ENCODE measurements at places on chromosomes 11 and 22.

GRCh38 chr22:37922191-37922590 lies 16.1 kb downstream of the MICALL1 start:
- DNase-seq, result no peak

- peak; percentile 81 for DNase-seq
Measured at GRCh38 chr11:102226702-102227490, 90.4 kb upstream of the BIRC3 start.

- no peak for DNase-seq
Measured at GRCh38 chr22:28771195-28771791, 1.2 kb upstream of the CCDC117 start.

- peak; percentile 29 for DNase-seq
Measured at GRCh38 chr11:61814247-61814957, 2.4 kb downstream of the FADS1 start.

GRCh38 chr11:18063125-18063524 lies 17.1 kb upstream of the TPH1 start:
- no peak for DNase-seq

GRCh38 chr22:38104084-38104483 lies 6.4 kb downstream of the BAIAP2L2 start:
- DNase-seq, result no peak

DNA sequence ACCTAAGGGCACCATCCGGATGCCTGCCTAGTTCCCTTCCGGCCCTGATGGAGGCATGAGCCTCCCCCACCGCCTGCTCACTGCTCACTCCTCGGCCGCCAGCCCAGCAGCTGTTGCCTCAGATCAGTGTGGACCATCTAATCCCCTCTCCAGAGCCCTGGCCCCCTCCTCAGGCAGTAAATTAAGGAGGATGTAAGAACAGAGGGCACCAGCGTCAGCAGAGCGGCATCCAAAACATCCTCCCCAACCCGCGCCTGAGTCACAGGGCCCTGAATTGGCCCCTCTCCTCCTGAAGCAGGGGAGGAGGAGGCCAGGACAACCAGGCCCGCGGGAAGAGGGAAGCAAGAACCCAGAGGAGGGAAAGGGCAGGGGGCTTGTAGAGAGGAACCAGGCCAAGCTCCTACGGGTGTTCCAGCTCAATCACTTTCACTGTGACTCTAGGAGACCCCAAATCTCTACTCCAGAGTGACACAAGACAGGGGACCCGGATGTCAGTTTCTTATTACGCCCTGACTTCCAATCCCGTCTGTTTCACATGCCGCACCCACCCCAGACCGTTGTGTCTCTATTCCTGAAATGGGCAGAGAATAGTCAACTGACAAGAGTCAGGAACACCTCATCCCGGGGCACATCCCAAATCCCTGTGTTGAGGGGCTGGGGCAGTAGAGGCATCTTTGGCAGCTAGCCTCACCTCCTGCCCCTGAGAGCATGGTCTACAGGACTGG lies 31.3 kb upstream of the MYOD1 start:
- peak; percentile 11 for DNase-seq

- DNase-seq, result peak; percentile 33
Measured at GRCh38 chr11:62459080-62459479, 40.2 kb downstream of the SCGB1A1 start.

- DNase-seq, result peak; percentile 71
Measured at GRCh38 chr11:103923451-103923931, 112.9 kb upstream of the DDI1 start.

- DNase-seq, result no peak
Measured at GRCh38 chr11:64801561-64802369, 1.2 kb downstream of the MAP4K2 start.

- DNase-seq, result no peak
Measured at GRCh38 chr11:60493454-60493853, 876 bp downstream of the MS4A12 start.

GRCh38 chr22:37065180-37065579 lies 13.6 kb downstream of the KCTD17 start:
- no peak for DNase-seq

GRCh38 chr11:84722583-84723108 lies 904.5 kb downstream of the DLG2 start:
- no peak for DNase-seq

DNA sequence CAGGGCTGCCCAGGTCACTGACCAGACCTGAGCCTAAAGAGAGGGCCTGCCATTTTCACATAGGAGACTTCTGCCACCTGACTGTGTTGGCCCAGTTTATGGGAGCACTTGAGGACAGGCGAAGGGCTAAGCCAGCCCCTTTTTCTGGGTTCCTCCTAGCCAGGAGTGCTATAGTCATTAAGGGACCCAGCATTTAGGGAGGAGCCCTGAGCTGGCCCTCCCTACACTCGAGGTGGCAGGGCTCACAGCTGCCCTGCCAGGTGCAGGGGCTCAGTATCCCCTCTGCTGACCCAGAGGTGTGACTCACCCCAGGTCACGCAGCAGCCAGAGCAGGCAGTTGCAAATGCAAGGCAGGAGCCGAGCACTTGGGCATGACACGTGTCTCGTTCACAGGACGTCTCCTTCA lies 86.3 kb upstream of the CRYBB3 start:
- DNase-seq, result no peak

DNA sequence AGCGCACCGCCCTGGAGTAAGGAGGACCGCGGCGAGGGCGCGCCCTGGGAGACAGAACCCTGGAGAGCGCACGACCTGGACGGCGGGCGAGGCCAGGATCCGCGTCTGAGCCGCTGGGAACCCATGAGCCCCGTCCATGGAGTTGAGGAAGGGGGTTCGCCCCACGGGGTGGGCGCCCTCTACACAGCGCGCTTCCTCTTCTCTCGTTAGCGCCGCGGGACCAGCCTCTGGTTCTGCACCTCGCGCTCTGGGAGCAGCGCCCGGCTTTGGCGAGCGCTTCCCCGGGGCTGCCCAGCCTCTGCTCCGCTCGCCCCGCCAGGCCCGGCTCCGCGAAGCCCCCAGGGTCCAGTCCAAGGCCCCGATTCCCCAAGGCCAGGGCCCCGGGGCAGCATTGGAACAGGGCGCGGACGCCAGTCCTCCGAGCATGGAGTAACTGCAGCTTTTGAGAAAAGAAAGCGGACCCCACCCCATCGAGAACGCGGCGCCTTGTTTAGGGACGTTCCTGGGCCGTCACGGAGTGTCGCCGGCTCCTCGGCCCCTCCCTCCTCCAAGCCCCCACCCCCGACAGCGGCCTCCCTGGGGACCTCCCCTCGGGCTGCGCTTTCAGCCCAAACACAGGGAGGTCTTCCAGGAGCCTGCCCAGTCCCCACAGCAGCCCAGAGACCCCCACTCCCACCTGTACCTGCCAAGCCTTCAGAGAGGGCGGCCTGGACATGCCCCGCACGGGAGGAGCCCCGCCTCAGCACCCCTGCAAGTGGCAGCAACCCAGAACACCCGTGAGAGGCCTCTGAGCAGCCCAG lies 56.2 kb downstream of the BRD1 start:
- DNase-seq, result no peak

- no peak for DNase-seq
Measured at GRCh38 chr11:1103401-1104360, 29.0 kb downstream of the MUC2 start.

DNA sequence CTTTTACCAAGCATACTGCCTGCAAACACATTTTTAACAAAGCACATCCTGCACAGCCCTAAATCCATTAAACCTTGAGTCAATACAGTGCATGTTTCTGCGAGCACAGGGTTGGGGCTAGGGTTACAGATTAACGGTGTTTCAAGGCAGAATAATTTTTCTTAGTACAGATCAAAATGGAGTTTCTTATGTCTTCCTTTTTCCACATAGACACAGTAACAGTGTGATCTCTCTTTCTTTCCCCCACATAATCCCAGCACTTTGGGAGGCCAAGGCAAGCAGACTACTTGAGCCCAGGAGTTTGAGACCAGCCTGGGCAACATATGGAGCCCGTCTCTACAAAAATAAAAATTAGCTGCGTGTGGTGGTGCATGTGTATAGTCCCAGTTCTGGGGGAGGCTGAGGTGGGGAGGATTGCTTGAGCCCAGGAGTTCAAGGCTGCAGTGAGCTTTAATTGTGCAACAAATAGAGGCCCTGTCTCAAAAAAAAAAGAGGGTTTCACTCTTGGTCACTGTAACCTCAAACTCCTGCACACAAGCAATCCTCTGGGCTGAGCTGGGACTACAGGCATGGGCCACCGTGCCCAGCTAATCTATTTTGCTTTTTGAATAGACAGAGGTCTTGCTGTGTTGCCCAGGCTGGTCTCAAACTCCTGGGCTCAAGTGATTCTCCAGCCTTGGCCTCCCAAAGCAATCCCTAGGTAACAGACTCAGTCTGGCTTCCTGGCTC lies 19.7 kb upstream of the SLC3A2 start:
- no peak for DNase-seq

GRCh38 chr11:20310137-20310536 lies 53.4 kb upstream of the HTATIP2 start:
- DNase-seq, result no peak

DNA sequence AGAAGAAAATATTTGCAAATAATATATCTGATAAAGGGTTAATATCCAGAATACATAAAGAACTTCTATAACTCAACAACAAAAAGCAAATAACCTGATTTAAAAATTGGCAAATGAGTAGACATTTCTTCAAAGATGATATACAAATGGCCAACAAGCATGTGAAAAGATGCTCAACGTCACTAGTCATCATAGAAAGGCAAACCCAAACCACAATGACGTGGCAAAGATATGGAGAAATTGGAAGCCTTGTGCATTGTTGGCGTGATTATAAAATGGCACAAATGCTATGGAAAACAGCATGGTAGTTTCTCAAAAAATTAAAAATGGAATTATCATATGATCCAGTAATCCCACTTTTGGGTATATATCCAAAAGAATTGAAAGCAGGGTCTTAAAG lies 466.3 kb downstream of the TBC1D22A start:
- DNase-seq, result no peak

DNA sequence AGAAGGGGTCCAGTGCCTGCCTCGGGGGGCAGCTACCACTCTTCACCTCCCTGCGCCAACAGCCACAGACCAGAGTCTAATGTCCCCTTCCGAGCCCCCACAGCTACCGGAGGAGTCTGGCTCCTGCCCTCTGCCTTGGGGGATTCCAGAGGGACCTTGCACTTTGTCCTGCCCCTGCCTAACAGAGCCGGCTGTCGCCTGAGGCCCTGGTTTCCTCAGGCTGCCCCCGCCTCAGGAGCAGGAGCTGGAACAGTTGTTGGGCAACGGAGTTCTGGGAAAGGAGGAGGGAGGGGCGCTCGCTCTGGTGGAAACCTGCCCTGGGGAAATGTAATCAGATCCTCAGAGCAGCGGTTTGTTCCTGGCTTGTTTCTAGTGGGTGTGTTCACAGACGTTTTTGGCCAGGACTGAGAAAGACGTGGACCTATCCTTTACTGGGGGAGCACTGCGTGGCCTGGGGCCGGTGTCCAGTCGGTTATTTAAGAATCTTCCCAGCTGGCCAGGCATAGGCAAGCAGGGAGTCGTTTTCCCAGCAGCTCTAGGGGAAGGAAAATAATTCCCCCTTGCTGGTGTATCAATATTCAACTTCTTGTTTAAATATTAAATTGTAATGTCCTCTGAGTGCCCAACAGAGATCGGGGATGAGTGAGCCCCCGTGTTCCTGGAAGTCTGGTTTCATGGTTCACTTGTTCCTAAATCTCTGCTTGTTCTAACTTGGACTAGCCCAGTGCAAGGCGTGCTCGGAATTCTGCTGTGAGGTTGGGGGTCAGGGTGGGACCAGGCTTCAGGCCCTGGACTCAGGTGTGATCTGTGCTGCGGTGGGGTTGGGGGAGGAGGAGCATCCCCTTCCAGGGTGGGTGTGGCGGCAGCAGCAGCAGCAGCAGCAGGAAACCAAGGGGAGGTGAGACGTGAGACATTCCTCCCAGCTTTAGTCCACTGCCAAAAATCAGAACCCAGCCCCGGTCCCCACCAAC lies 32.1 kb downstream of the A4GALT start:
- peak; percentile 90 for DNase-seq

DNA sequence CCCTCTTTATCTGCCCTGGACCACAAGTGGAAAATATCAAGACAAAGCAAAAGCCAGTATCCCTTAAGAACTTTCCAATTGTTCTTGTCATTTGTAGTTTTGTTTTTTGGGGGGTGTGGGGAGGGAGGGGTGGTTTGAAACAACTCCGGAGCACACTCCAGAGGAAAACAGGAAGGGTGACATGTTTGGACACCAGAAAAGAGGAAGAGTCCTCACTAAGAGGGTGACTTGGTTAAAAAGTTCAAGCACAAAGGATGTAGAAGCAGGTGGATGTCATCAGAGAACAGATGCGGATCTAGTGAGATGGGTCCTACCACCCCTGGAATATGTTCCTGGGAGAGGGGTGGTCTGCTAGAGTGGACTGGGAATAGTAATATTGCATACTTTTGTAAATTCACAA lies 25.8 kb downstream of the ADAMTS8 start:
- DNase-seq, result no peak

GRCh38 chr11:47889714-47890441 lies 41.7 kb upstream of the NUP160 start:
- DNase-seq, result no peak

DNA sequence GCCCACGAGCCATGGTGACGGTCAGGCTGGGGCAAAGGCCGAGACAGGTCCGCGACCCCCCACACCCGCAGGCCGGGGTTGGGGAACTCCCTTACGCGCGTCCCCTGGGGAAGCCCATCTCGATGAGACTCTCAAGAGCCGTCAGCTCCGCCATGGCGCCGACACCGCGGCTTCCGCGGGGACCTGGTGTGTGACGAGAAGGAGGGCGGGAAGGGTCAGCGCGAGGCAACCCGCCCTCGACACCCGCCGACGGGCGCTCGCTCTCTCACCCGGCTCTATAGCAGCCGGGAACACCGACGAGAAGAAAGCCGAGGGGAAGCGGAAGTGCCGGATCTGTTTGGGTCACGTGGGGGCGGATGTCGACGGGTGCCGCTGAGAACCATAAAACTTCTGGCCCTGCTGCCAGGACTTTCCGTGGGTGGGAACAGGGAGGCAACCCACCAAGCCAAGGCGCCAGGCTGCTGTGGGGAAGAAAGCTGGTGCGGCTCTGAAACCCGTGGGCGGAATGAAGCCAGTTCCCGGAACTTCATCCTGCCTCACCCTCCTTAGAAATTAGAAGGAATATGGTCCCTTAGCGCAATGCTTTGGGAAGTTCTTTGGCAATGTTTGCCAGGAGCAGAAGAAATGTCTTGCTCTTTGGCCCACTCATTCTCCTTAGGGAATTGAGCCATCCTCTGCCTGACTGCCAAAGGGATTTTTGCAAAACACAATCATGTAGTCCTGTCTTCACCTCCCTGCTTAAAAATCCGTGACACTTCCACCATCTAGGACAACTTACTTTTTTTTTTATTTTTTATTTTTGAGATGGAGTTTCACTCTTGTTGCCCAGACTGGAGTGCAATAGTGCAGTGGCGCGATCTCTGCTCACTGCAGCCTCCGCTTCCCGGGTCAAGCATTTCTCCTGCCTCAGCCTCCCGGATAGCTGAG lies at the start of gene UBXN1:
Gene UBXN1 (minus strand): TSS at position 304 of the 927 bp plus-strand sequence. CDS start 150 bp downstream, at position 154.
- peak; percentile 86 for DNase-seq

GRCh38 chr11:3169255-3170043 lies 4.3 kb upstream of the OSBPL5 start:
- peak; percentile 64 for DNase-seq

GRCh38 chr11:35629914-35630313 lies 11.7 kb downstream of the FJX1 start:
- peak; percentile 100 for DNase-seq

DNA sequence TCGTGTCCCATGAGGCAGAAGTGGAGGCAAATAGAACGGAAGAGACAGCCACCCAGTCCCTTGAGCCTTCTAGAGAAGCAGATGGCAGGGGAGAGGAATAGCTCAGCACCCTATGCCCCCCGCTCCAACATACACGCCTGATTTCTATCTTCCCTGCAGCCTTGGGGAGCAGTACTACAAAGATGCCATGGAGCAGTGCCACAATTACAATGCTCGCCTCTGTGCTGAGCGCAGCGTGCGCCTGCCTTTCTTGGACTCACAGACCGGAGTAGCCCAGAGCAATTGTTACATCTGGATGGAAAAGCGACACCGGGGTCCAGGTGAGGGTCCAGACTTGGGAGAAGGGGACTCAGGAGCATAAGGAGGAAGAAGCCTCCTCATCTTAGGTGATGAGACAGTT lies 6.6 kb downstream of the DPF2 start:
- DNase-seq, result no peak
